ENCODE measurements at places on chromosomes 6 and 20.
A peak's percentile ranks its signal among the peaks of the same experiment; 100 is the strongest.

DNA sequence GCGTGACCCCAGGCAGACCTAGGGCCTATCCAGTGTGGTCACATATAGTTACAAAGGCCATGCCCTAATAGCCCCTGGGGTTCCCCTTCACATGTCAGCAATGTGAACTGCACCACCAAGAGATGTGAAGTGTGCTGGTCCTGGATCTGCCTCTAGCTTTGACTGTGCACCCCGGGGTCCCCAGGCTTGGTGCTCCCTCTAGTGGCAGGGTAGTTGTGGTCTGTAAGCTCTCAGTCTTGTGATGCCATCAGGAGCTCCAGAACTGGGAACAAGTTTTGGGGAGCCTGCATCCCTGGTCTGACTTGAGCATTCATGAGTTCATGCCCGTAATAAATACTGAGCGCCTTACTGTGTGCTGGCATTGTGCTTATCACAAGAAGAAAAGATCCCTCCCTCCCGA lies 143.4 kb downstream of the DHX35 start:
- DNase-seq: no peak

DNA sequence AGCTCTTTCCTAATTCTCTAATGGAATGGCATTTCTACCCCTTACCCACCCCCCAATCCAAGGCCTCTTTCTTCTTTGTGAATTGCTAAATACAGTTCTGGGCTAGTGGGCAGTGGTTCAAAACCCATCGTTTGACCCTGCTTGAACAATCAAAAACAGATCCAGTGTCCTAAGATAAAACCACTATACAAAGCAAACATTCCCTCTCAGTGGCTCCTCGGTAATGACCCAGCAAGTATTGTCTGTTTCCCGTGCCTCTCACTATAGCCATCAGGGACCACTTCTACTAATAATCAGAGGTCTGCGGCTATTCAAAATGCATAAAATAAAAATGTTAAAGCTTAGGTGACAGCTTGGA lies 143.5 kb upstream of the AKAP12 start:
- peak; percentile 93 for DNase-seq

- no peak for DNase-seq
These were observed 20.4 kb downstream of the ARMC2 start for GRCh38 chr6:108868647-108869046.

GRCh38 chr6:107813555-107814194 lies 10.4 kb downstream of the SCML4 start:
- DNase-seq: no peak

- DNase-seq: no peak
These were observed 258.0 kb downstream of the PLCB1 start for GRCh38 chr20:8390037-8390433.

- peak; percentile 38 for DNase-seq
These were observed 258.5 kb downstream of the KHDC1L start for GRCh38 chr6:72966628-72967280.

- no peak for DNase-seq
These were observed 35.4 kb downstream of the MAN1A1 start for GRCh38 chr6:119313937-119314884.

GRCh38 chr6:4936681-4937041 lies 67.2 kb downstream of the RPP40 start:
- DNase-seq: peak; percentile 50

DNA sequence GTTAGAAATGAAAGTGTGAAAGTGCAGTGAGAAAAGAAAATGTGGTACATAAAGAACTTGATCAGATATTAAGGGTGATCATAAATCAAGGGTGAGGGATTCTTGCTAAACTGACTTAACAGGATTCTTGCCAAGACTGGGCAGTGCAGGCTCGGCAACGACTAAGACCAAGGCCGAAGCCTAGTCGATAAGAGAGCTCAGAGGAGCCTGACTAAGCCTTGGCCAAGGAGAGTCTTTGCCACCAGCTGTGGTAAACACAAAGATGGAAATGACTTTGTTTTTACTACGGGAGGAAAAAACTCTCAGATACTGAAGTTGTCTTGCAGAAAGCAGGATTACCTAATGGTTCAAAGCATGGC lies 196.6 kb downstream of the LY86 start:
- no peak for DNase-seq

DNA sequence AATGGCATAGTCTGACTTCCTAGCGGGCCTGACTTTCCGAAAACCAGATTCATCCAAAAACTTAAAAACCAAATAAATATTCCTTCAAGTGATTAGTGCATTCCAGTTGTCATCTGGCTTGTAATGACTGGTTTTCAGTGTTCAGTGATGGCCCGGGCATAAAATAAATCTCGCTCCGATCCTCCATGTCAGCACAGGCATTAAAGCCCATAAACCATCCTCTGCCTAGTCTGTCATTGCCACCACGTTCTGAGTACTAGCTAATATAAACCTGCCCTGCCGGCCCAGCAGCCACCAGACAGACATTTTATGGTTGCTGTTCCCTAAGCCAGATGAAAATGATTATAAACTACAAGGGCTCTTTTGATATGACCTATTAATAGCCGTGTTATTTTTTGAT lies 232.3 kb upstream of the GMDS start:
- DNase-seq: no peak

Data from fibroblast of gingiva (primary cell).